ENCODE measurements at places on chromosomes 11 and 22.

- no peak for DNase-seq
Observed at GRCh38 chr11:56740107-56740506, 8.4 kb downstream of the OR9G4 start.

DNA sequence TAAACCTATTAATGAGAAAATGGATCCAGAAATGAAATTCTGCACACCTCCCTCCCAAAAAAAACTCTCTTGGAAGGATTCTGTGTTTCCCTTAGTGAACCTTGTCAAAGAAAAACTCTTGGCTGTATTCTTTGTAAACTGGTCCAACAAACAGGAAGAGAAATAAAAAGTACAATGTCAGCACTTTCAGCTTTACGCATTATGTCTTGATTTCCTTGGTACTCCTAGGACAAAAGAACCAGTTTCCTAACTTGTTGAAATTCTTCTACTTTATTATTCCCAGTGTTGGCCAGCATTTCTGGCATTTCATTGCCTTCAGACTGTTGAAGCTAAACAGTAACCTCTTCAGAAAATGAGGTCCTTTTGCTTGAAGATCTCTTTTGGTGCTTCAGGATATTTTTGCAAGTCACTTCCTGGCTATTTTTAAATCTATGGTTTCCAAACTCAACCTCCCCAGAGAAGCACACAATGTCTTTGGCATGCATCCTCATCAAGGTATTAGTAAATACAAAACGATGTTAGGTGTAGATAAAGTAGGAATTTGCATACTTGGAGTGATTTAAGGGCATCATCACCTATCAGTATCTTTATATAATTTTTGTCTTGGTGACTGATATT is 342.7 kb downstream of the AASDHPPT start:
- DNase-seq: no peak

DNA sequence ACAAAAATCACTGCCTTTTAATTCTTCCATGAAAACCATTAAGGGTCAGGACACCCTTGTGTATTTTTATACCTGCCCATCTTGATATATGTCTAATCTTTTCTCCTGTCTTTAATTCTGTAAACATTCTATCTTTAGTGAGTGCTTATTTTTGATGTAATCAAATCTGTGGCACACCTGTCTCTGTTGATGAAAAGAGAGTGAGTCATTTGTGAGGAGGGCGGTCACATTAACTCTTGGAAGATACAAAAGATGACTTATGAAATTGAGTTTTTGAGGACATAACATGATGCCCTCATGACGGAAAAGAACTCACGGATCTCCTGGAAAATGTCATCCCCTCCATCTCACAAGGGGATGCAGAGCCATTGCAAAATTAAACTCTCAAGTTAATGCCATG is 206.5 kb upstream of the PGR start:
- no peak for DNase-seq

DNA sequence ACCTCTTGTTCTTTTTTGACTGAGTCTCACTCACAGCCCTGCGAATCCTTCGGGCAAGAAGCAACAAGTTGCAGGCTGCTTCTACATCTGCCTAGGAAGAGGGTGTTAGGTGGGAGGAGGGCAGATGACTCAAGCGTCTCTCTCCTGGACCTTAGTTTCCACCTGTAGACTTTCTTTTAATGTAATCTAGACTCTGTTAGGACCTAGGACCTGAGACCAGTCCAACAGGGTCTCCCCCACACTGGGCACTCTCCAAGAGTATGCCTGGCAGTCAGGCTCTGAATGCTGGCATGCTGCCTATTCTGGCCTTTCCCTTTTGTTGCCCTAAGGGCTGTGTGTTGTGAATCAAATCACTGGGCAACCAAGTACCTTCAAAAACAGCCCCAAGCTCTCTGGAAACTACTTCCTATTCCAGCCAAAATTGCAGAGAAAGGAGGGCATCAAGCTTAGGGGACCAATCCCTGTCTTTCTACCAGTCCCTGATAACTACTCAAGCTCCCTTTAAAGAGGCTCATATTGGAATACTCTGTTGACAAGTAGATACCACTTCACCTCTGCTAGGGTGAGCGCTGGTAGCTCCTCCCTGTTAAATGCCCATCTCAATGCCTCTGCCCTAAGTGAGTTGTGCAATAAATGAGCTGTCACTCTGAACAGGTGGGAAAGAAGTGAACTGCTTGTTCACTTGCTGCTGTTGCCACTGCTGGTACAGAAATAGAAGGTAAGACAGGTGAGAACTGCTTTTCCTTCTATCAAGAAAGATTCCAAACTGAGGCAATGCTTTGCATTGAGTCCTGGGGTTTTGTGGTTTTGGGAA is at the start of gene BBOX1:
Gene BBOX1 (plus strand): TSS at position 514 of the 814 bp plus-strand sequence. CDS start 14,616 bp downstream, outside the sequence.
- no peak for DNase-seq

DNA sequence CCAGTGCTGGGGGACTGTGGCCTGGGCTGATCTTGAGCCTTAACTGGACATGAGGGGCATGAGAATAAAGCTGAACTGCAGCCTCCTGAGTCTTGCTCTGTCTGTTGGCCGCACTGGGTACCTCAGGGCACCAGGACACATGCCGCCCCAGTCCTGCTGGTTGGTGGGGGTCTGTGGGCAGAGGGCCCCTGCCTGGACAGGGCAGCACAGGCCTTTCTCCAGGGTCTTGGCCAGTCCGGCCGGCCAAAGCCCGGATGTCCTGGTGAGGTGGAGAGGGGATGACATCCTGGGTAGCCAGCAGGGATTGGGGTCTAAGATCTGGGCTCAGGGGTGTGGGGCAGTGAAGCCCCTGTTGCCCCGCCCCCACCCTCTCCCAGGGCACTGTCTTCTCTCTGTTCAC is 1.5 kb upstream of the RPS6KA4 start:
- DNase-seq: no peak

GRCh38 chr11:110805756-110806155 is 93.5 kb upstream of the ARHGAP20 start:
- no peak for DNase-seq

- no peak for DNase-seq
Observed at GRCh38 chr11:86787018-86787536, 13.3 kb upstream of the PRSS23 start.

- DNase-seq: peak; percentile 23
Observed at GRCh38 chr11:91435694-91436395, 788.8 kb upstream of the FAT3 start.
